ENCODE measurements at places on chromosomes 3 and 15.

GRCh38 chr15:68584756-68585573, 6.2 kb downstream of the CORO2B start:
- DNase-seq = no peak

- no peak for DNase-seq
Measured at GRCh38 chr3:152720951-152721718, 113.8 kb upstream of the P2RY1 start.

DNA sequence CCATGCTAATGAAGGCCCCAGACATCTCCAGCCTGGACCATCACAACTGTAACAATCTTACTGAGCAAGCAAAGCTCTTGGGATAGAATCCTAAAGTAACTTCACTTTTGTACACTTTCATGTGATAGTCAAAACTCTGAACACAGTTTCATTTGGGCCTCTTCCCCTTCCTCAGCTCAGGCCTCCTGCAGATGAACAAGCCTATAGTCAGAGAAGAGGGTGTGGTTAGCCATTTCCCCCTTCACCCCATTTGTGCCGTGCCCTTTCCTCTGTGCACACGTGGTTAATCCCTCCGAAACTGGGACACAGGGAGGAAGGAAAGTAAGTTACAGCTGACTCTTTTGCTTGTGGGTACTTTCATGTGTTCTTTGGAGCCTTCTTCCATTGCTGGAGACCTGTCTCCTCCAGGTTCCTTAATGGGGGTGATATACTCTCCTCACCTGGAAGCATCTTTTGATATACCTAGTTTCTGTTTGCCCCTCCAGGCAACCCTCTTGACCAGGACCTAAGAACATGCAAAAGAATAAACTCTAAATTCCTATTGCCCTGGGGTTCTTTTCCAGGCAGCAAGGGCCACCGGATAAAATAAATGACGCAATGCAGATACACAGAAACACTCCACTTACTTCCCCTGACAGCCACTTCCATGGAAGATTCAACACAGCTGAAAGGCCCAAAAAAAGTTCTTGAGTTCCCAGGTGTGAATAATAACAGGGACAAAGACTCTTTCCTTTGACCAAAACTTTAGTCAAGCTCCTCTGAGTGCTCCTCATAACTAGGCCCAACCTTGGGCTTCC, 29.6 kb upstream of the CSTA start:
- no peak for DNase-seq

GRCh38 chr3:24662449-24663345, 168.0 kb upstream of the THRB start:
- peak; percentile 60 for DNase-seq

DNA sequence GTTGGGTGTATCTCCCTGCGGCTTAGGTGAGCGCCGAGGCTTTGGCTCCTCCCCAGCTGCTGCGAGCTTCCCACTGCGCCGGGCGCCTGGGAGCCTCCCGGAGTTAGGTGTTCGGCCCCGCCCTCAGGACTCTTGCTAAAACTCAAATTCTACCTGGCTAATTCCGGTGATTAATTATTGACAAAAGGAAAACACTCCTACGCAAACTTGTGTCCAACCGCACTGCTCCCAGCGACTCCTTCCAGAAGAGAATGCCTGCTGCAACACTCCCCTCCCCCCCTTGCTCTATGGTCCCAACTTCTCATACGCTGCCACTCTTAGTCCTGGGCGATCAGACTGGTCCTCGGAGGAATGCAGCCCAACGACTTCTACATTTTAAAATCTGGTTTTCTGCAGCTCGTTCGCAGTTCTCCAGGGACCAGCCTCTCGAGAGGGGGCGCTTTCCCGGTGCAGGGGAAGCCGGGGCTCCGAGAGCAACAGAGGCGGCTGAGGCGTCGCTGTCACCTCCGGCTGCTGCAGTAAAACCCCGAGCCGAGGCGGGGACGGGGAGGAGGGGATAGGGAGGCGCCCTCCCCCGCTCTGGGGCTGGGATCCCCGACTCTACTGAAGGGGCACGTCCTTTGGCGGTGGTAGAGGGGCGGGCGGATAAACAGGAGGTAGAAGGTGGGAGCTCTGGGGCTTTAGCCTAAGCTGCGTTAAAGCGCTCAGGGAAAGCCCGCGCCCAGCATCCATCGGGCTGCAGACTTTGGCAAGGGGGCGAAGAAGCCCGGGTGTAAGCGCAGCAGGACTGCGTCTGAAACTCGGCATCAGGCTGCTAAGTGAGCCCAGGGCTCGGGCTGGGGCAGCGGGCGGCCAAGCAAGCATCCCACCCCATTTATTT, at the start of gene SPTSSB:
TSS of gene SPTSSB (minus strand) at position 77 of the 880 bp plus-strand sequence. CDS start 25,194 bp downstream, outside the sequence.
- peak; percentile 67 for DNase-seq

DNA sequence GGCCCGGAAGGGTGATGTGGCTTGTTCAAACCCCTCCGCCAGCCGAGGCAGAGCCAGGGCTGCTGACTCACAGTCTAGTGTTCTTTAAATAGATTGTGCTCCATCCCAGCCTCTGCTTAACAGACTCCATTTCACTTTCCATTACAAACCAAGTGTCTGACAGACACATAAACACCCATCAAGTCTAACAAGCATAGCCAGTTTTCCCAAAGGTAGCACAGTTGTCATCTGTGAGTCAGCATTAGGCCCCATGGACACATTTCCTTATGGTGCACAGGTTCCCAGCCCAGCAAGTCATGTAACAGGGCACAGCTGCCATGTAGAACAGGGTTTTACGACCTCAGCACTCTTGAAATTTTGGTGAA, 109.9 kb upstream of the RAP2B start:
- DNase-seq = peak; percentile 90

DNA sequence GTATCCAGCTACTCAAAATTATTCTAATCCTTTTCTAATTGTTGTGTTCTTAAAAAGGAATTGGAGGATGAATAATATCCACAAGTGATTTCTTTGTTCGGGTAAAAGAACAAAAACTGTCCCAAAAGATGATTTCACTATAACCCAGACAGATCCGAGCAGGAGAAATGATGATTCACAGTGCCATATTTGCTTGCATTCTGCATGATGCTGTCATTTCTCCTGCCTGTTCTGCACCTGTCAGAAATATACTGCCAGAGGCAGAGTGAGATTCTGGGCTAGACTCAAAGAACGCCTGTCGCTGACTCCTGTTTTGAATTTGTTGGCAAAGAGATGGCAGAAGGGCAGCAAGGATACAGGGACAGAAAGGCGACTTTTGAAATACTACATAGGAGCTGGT, 34.7 kb upstream of the SLC24A5 start:
- DNase-seq = no peak

DNA sequence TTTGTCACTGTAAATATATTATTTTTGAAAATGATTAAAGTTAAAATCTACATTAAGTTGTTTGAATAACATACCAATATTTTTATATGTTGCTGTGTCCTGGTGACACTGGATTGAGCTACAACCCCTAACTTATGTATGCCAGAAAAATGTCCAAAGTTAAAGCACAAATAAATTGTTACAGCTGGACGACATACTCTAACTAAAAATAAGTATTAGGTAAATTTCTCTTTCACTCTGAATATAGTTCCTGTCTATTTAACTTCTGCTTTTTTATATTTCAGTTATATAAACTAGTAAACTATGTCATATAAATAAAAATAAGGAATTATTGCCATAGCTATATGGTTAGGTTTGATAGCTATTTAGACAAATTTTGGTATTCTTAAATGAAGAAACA, 118.5 kb upstream of the SAMMSON start:
- DNase-seq = no peak

- no peak for DNase-seq
Measured at GRCh38 chr3:133412183-133413132, 12.6 kb downstream of the BFSP2 start.

DNA sequence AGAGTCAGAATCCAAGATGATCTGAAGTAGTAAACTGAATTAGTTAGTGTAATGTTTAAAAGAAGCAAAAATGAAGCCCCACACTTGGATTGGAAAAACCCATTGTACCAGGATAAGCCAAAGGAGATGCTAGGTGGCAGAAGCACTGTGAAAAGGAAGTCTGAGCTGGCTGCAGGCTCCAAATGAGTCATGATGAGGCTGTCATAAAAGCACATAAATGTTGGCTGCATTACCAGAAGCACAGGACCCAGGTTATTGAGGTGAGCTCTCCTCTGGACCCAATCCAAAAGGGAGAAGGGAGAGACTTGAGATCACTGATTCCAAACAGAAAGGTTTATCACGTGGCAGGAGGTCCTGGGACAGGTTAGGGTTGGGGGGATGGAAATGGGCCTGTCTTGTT, 3.2 kb upstream of the ACAN start:
- peak; percentile 83 for DNase-seq

- no peak for DNase-seq
Measured at GRCh38 chr3:53525765-53526703, 31.6 kb downstream of the CACNA1D start.

- DNase-seq = no peak
Measured at GRCh38 chr3:170421111-170421641, 2.5 kb downstream of the CLDN11 start.

DNA sequence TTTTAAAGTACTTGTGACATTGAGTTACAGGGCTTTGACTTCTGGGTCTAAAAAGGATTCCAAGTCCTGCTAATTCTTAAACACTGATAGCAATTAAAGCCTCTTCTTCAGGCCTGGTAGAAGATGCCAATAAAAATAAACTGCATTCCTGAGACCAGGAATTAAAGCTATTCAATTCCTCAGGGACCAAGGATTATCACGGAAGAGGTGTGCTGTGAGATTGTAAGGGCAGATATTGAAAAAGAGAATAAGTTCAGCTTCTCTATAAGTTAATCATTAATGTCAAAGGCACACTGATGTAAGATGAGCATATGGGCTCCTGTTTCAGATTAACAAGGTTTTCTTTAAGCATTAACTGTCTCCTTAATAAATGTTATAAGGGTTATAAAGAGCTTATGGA, 611.3 kb downstream of the SI start:
- no peak for DNase-seq

DNA sequence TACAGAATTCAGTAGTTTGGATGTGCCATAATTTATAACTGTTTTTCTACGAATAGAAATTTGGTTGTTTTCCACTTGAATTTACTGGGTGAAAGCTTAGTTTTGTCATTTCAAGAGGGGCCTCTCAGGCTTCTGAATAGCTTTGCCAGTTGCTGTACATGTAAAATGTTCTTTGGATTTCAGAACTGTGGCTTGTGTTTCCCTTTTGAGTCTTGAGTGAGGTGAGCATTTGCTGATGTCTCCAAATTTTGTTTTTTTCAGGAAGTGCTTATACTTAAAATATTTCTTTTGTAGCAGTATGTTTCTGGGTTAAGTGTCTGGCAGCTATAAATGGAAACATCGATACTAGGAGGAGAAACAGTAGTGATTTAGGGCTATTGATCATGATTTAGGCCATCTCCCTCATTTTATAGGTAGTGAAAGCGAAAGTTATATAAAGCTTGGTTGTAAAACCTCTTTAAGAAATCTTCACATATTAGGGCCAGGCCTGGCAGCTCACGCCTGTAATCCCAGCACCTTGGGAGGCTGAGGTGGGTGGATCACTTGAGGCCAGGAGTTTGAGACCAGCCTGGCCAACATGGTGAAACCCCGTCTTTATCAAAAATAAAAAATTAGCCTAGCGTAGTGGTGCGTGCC, 9.2 kb upstream of the TRAK1 start:
- DNase-seq = no peak

DNA sequence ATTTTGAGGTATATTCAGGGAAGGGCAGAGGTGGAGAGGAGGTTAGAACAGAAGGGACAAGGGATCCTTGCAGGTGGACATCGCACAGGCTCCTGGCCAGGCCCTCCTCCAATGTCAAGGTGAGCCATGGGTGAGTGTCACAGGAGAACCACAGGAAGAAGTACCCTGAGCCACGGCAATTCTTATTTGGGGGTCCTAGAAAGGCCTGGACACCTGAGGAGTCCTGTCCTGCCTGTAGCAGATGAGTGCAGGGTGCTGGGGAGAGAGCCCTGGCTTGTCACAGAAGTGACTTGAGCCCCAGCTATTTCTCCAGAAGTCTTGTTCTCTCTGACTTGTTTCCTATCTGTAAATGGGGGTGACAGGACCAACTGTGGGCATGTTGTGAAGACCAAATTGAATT, 4.3 kb downstream of the SLC6A20 start:
- no peak for DNase-seq

- DNase-seq = no peak
Measured at GRCh38 chr3:138668107-138668506, 59.5 kb downstream of the FAIM start.

GRCh38 chr15:88727439-88727838, 75.8 kb upstream of the ACAN start:
- DNase-seq = no peak

DNA sequence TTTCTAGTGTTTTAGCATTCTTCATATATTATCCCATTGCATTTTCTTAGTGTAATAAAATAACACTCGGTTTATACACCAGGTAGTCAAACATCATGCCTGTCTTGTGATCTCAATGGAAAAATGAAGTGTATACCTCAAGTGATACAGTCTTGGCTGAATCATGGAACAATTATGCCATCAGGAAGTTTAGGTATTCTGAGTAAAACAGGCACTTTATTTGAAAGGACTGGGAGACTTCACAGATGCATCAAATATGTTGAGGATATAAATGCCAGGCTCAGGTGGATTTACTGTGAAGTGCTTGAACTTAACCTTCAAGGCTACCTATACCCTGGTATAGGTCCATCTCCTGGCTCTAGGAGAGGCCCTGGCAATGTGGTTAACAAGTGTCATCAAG, 8.5 kb downstream of the TGFBR2 start:
- no peak for DNase-seq

- DNase-seq = no peak
Measured at GRCh38 chr3:43212914-43213611, 73.3 kb upstream of the SNRK start.

DNA sequence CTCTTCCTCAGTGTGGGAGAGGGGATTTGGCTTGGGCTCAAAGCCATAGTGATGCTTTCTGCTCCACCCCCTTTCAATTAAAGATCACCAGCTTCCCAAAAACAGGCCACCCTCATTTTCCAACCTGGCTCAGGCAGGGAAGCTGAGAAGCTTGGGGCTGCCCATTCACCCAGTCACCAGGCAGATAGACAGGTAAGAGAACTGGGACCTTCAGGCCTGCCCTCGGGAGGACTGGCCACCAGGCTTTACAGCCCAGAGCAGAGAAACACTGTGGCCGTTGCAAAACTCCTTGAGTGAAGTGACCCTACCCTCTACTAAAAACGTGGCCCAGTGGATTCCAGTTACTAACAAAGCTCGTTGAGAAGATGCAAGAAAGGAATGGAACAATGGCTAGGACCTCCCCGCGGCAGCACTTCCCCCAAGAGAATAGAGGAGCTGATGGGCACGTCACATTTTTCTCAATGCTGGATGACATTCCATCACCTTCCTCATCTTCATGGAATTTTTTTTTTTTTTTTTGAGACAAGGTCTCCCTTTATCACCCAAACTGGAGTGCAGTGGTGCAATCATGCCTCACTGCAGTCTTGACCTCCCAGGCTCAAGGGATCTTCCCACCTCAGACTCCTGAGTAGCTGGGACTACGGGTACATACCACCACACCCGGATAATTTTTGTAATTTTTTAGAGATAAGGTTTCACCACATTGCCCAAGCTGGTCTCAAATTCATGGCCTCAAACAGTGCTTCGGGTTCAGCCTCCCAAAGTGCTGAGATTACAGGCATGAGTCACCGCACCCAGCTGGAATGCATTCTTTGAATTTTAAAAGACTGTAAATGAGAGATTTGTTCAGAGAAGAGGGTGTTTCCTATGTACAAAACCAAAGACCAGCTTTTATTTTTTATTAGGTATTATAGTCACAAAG, 37.9 kb downstream of the LIPC start:
- peak; percentile 87 for DNase-seq

Data from MCF 10A (cell line).